Activated CD8-positive, alpha-beta memory T cell treated with anti-CD3 and anti-CD28 coated beads for 24 hours (primary cell): ENCODE measurements at places on chromosomes 7 and 10.

DNA sequence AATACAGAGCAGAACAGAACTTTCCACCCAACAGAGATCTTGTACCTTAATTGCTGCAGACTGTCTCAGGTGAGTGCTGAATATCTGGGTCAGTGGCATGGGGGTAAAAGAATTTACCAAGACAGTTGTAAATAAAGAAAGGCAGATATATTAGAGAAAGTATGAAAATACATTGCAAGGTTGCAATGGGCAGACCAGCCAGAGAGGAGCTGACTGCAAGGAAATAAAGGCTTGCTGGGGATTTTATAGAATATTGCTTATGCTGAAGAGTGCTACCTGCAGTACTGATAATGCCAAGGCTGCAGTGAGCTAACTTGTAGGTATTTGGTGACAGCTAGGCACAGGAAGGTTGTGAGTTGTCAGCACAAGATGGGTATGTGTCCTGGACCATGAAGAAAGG, 171.0 kb upstream of the TRIM24 start:
- DNase-seq, result no peak

- DNase-seq, result no peak
Observed at GRCh38 chr7:39827571-39827970, 122.5 kb upstream of the CDK13 start.

- DNase-seq, result no peak
Observed at GRCh38 chr7:69756235-69756634, 158.0 kb downstream of the AUTS2 start.

DNA sequence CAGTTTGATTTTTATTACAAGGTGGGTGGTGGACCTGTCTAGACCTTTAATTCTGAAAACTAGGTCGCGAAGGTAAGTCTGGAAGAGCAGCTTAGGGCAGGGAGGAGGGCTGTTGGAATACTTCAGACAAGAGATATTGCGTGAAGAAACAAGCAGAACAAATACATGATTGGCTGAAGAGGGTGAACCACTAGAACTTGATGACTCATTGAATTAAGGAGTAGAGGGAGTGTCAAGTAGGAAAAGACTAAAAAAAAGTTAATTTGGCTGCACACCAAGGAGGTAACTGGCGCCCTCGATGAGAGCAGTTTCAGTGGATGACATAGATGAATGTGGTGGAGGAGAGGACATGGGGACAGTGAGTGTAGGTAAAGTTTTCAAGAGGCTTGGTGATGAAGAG, 41.3 kb downstream of the WNT2 start:
- no peak for DNase-seq

DNA sequence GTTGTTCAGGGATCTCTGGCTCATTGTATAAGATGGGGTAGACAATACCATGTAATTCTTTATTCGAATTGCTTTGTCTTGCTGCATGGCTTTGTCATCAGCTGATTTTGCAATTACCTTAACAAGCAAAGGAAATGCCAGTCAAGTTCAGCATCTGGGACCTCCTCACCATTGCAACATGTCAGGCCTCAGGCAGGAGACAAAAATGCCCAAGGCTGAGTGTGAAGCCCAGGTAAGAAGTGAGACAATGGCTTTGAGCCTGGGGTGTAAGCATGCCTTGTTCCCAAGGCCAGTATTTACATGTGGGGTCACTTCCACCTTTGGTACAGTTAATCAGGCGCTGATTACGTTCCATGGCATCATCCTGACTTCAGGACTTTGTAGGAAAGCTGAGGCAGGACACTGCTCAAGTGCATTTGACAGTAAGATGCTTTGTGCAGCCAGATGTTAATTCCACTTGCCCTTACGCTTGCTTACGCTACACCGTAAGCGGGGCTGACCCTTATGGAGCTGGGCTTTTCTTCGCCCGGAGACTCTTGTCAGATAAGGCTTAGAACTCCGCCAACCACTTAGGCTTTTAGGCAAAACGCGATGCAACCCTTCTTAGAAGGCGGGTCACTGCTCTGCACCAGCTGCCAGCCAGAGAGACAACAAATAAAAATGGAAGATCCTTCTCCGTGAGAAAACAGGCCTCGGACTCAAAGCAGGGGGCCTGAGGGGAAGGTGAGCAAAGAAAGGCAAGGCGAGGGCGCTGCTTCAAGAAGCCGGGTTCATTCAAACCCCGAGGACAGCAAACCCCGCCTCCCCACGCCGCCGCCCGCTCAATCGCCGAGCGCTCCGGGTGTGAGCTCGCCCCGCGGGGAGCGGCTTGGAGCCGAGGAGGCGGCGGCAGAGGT, 1.3 kb upstream of the SP4 start:
- DNase-seq, result no peak

DNA sequence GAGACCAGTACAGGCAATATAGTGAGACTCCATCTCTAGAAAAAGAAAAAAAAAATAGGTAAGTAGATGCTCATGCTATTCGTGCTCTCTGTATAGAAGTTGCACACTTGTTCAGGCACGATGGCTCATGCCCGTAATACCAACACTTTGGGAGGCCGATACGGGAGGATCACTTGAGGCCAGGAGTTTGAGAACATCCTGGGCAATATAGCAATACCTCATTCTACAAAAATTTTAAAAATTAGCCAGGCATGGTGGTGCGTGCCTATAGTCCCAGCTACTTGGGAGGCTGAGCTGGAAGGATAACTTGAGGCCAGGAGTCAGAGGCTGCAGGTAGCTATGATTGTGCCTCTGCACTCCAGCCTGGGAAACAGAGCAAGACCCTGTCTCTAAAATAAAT, 17.2 kb upstream of the NPTX2 start:
- DNase-seq, result no peak

GRCh38 chr10:66795866-66796265, 130.0 kb upstream of the LRRTM3 start:
- DNase-seq, result no peak

GRCh38 chr10:99403674-99404073, 26.8 kb downstream of the GOT1 start:
- no peak for DNase-seq

DNA sequence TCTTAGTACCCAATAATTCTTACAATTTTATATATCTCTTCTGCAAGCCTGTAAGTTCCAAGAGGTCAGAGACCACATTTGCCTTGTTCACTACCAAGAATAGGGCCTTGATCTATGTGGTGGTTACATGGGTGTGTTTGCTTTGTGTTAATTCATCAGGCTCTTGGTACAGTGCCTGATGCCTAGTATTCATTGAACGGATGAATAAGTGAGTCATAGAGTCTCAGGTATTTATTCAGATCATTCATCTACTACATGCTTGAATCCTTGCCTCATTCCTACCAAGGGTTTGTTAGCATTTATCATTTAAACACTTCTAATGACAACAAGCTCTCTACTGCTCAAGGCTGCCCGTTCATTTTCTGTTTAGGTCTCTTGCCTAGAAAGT, 11.3 kb upstream of the SGPL1 start:
- no peak for DNase-seq

DNA sequence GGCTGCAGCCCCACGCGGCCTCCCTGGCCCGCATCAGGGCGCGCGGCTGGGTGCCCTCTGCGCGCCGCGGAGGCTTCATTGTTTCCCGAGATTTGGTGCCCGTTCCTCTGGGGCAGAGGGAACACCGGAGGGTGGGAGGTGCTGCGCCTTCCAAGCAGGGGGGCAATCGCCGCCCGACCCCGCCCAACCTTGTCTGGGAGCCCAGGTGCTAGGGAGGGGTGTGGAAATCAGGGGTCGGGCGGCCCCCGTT, 1.0 kb upstream of the NRP1 start:
- DNase-seq, result no peak

GRCh38 chr7:158192956-158193355, 394.7 kb downstream of the PTPRN2 start:
- DNase-seq, result no peak

DNA sequence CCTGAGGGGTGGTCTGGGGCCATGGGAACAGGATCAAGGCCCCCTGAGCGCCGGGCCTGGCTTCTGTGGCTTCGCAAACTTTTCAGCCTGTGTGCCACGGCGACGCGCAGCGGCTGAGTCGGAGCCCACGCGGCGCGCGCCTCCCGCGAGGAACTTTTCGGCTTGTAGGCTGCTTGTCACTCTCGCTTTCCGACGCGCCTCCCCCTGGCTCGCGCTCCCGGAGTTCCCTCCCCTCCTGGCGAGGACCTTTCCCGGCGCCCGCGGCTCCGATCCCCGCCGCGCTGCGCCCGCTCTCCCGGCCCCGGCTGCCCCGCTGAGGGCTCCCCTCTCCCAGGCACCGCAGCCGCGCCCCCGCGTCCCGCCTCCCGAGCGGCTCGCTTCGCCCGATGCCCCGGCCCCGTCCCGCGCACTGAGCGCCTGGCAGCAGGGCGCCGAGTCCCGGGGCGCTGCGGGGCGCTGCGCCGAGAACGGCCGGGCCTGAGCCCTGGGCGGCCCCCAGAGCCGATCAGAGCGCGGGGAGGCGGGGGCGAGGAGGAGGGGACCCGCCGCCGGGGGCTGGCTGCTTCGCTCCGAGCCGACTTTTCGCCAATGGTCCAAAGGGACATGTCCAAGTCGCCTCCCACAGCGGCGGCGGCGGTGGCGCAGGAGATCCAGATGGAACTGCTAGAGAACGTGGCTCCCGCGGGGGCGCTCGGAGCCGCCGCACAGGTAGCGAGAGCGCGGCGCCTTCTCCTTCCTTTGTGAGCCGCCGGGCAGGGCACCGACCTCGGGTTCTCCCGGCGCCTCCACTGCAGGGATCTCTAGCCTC, at the start of gene CACNB2:
Gene CACNB2 (plus strand): TSS at position 276 of the 808 bp plus-strand sequence.
- no peak for DNase-seq

DNA sequence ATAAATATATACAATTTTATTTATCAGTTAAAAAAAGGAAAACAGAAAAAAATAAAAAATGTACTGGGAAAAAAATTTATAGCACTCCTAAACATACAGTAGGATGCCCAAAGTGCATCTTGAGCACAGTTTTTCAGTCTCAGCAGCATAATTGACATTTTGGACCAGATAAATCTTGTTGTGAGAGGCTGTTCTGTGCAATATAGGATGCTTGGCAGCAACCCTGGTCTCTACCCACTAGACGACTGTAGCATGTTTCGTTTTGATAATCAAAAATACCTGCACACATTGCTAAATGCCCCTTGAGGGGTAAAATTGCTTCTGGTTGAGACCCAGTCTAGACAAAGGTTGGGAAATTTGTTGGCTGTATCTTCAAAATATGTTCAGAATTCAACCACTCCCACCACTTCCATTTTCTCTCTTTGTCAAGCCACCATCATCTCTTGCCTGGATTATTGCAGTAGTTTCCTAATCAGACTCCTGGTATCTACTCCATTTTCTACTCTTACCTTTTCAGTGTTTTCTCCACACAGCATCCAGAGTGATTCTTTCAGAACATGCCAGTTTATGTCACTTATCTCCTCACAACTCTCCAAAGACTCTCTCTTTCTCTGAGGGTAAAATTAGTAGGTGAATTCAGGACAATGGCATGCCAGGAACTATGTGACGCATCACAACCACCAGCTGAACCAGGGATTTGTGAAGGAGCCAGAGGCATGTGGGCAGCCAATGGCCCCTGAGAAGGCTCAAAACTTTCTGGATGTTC, 91.4 kb downstream of the GPR85 start:
- no peak for DNase-seq

GRCh38 chr7:111014079-111014478, 76.8 kb upstream of the LRRN3 start:
- no peak for DNase-seq

DNA sequence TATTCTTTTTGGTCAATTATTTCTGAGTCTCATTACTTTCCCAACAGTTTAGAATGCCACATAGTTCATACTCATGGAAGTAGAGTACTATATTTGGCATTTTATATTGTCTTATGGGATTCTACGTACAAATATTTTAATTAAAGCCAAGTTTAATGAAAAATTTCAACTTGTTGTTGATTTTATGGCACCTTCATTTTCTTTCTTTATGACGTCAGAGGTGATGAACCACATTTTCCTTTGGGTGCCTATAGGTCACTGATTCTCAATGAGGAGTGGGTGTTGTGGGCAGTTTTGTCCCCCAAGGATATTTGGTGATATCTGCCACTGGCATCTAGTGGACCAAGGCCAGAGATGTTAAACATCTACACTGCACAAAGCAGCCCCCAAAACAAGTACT, 1071.3 kb downstream of the NXPH1 start:
- DNase-seq, result no peak

DNA sequence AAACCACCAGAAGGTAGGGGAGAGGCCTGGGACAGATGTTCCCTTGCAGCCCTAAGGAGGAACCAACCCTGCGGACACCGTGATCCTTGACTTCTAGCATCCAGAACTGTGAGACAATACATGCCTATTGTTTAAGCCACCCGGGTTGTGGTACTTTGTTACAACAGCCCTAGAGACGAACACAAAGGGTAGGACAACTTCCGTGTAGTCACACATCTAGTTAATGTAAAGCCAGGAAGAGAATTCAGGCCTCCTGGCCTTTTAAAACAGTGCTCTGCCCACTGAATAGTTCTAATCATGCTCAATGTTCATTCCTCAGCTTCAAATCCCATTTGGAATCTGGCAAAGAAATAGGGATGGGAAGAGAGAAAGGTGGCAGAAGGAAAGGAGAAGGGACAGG, 240.2 kb upstream of the KMT2E start:
- DNase-seq, result no peak

DNA sequence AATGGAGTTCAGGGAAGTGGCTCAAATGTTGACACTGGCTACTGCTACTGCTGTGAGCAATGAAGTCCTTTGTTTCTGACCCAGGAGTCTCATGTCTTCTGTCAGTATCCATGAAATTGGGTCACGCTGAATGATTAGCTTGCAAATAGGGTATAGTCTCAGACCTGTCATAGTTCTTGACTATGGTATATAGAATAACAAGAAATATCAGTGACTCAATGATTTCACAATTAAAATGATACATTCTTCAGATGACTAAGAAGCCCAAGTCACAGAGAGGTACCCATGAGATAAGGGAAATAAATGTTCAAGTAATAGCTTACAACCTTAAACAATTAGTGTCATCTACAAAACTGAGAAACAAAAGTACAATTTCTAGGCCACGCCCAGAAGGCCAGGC, 89.3 kb downstream of the LYZL2 start:
- no peak for DNase-seq

DNA sequence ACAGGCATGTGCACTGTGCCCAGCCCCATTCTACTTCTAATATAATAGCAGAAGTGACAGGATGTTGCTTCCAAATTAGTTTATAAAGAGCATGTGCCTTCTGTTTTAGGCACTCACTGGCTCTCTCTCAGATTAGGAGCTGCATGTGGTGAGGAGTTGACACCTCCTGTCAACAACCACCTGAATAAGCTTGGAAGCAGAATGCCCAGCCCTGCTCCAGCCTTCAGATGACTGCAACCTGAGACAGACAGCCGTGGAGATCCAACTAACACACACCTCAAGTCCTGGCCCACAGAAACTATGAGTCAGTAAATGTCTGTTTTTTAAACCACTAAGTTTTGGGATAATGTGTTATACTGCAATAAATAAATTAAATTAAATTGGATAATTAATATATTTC, 54.5 kb downstream of the PARD3 start:
- no peak for DNase-seq

DNA sequence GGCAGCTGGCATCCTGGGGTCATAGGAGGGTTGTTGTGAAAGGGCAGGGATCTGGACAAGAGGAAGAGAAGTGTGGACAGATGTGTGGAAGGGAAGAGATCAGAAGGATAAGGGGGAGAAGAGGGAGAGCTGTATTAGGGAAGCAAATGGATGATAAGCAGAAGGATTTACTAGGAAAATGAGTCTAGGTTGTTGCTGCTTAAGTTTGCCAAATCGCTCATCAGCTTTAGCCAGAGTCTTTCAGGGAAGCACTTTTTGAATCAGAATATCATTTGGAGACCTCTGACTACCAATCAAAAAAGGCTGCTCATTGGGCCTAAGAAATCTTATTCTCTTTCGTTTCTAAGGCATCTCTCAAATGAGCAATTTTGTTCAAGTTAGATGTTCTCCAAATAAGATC, 2.6 kb upstream of the CSGALNACT2 start:
- no peak for DNase-seq

- DNase-seq, result no peak
Observed at GRCh38 chr10:62059217-62059920, 157.9 kb downstream of the ARID5B start.
